Kidney epithelial cell (primary cell): ENCODE measurements at places on chromosomes 6 and 20.

GRCh38 chr6:19928461-19928860 lies 91.3 kb downstream of the ID4 start:
- DNase-seq = no peak

DNA sequence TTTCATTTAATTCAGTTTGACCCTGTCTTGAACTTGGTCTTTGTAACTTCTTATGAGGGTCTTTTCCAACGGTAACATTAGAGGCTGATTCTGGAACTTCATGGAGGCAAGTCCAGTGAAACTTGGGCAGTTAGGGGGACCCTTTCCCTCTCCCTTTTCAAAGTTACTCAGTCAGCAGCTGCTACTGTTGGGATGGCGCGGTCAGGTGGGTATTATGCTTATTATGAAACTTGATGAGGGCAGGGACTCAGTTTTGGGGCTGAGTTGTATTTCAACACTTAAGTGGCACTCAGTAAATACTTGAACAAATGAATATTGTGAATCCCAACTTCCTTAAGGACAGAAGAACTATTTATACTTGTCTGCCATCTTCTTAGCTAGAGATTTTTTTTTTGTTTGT lies 20.8 kb downstream of the TOP1 start:
- DNase-seq = no peak

DNA sequence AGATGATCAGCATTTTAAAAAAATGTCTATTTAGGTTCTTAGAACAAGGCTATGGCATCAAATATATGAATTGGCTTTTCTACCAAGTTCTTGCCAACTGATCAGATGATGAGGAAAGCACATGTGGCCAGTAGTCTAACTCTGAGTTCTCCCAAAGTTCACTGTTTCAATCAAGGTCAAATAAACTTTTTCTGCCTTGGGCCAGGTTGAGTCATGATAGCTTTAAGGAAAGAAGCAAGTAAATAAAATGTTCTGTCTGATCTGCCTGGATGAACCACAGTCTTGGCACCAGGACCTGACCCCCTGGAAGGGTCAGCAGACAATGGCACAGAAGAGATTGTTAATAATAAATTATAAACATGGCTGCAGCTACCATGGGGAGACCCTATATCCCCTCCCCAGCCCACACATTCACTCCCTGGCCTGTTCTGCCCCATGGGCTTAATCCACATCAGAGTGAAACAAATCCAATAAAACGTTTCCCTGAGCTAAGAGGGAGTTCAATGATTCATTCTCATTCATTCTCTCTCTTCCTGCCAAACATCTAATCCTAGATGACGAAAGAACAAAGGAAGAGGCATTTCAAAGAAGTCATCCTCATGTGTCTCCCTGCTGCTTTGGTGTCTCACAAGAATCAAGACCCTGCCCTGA lies 661.6 kb downstream of the DHX35 start:
- no peak for DNase-seq

DNA sequence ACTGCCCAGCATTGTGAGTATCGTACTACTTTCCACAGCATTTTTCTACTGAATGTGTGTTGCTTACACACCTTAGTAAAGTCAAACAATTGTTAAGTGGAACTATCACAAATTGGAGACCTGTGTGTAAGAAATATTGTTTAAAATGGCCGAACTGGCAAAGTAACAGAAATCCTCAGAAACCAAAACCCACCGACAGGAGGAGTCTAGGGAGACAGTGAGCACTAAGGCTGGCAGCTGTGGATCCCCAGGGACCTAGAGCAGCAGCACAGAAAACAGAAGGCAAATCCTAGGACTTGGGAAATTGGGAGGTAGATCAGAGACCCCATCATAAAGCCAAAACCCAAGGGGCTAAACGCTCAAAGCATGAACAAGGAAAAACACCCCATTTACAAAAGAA lies 69.9 kb downstream of the SESN1 start:
- DNase-seq = no peak

DNA sequence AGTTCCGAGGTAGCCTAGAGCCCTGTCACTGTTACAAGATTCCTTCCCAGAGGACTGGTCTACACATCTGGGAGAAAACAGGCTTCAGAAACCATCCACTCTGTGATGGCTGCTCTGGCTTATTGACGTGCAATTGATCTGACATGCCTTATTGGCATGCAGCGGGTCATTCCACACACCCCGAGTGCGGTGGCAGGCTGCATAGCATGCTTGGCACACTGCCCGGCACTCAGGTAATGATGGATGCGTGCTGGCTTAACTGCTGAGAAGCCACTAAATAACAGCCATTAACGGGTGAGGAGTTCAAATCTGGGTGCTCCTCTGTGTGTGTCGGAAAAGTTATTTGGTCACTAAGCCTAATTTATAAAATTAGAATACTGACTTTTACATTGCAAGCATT lies 67.9 kb upstream of the CDH4 start:
- peak; percentile 35 for DNase-seq

DNA sequence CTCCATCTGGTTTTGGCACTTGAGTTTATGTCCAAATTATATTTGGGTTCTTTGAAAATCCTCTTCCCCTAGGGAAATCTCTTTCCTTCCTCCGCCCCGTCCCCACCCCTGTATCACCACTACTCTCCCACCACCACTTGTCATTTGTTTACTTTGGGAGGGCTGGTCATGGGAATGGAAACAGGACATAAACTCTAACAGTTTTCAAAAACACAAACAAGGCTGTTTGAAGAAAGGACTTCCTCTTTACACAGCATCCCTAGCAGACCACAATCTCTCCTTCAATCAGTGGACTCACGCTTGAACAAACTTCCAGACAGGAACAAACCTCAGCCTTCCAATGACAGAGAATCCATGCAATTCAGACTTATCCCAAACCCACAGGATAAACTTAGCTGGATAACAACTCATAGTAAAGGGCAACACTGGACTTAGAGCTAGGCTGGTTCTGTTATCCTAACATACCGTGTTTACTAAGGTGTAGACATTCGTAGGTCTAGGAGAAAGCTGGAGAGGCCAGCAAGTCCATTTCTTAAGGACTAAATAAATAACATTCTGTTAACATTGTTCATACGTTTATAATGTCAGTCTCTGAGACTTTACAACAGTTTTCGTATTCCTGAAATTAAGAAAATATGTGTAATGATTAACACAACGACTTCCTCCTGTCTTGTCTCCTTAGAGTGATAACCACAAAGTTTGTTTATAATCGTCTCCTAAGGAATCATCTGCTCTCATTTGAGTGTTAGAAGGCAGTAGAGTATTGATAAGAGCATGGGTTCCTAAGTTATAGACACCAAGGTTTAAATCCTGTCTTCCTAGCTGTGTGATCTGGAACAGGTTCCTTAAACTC lies 44.1 kb upstream of the CTAGE9 start:
- no peak for DNase-seq

- DNase-seq = no peak
Measured at GRCh38 chr6:122571888-122572287, 38.3 kb upstream of the PKIB start.

- DNase-seq = no peak
Measured at GRCh38 chr6:150800674-150801314, 64.7 kb upstream of the MTHFD1L start.

DNA sequence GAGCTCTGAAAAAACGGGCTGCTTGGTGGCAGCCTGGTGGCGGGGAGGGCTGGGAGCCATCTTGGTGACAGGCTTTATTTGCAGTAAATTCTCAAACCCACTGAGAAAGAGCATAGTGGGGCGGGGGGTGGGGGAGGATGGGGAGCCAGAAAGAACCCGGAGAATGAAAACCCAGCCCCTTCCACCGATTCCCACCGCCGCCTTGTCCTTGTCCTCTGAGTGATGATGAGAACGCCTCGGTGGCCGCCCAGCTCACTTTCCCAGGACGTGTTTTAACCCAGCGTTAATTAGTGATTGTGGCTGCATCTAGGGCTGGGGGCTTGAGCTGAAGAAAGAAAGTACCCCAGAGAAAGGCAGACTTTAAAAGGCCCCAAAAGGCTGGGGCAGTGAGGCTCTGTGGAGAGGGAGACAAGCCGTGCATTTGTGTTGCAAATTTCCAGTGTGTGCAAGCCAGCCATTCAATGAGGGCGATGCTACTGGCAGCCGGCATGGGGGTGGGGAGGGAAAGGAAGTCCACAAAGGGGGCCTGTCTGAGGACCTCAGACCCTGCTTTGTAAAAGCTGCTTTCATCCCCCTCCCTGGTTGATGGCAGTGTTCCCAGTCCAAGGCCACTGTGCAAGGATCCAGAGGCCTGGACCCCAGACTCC lies 6.2 kb upstream of the GHRH start:
- no peak for DNase-seq

DNA sequence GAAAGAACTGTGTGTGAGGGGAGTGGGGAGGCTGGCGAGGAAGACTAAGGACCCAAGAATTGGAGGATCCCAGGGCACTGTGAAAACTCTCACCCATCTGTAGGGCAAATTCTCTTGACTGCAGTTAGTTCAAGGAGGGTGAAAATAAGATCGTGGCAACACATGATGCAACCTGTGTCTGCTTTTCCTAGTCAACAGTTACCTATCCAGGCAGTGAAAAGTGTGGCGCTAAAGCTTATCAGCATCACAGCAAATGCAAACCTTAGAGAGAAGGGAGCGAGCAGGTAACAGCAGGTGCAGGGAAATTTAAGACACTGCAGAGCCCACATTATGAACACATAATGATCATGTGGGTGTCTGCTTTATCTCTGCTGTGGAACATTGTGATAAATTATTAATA lies 97.7 kb upstream of the SGK1 start:
- DNase-seq = no peak
